ENCODE measurements at places on chromosomes 2 and 18.

DNA sequence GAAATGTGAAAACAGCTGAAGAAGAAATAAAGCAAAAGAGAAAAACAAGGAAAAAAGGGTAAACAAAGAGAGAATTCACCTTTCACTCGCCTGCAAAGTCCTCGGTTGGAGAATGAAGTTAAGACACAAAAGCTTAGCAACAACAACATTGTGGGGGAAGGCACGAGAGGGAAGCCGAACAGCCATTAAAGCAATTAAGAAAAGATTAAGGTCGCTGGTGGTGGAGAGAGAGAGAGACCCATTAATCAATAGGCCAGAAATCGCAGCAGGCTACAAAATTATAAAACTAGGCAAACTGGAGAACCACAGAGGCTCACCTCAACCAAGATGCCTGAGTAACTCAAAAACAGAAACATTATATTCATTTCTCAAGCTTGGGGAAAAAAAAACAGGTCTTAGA is 120.0 kb upstream of the SIX3 start:
- DNase-seq, result no peak

GRCh38 chr2:198368089-198368488 is 563.7 kb downstream of the PLCL1 start:
- DNase-seq, result no peak

DNA sequence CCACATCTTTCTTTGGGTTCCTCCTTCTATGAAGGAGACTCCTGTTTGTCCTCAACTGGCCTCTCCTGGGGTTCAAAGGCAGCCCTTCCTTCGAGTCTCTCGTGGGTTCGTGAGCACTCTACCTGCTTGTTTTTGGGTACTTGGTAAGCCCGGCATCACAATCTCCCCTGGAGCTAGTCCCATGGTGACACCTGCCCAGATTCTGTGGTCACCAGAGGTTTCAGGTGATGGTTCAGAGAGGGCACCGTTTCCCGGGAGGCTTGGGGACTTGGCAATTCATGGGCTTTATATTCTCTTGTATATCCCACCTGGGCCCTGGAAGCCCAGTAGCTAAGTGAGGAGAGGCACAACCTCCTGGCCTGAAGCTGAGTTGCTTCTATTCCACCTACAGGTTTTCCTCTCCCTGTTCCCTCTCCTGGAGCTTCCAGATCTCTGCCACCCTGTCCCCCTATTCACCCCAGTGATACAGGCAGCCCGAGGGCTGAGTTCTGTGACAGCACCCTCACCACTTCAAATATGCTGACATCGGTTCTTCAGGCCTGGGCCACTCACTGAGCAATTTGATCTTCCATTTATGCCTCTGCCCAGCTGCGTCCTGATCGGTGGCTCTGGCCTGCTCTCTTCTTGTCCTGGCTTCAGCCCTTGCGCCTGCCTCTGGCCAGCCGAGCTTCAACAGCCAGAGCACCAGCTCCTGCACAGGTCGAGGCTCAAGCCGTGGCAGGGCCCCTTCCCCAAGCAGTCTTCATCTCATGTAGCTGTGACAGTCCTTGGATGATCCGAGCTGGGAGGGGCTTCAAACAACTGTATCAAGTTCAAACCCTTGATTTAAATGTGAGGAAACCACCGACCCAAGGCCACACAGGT is 91.5 kb downstream of the MSH2 start:
- no peak for DNase-seq

GRCh38 chr2:381941-382727 is 94.2 kb upstream of the ALKAL2 start:
- DNase-seq, result no peak

- DNase-seq, result no peak
These were observed 68.2 kb downstream of the LRP2 start for GRCh38 chr2:169294001-169294675.

DNA sequence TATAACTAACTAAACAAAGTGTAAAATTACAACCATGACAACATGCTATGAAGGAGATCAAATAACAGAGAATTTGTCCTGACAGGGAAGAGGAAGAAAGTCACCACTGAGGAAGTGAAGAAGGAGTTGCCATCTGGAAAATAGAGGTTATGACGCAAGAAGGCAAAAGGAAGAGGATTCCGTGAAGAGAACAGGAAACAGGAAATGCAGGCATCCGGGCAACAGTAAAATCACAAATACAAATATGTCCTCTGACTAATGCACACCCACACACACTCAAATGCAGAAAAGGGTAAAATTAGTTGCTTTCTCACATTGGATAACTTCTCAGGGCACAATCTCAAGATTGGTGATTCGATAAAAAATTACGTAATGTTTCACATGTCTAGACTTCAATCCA is 278.4 kb downstream of the TMX3 start:
- DNase-seq, result no peak

- peak; percentile 10 for DNase-seq
These were observed 91.7 kb upstream of the MBOAT2 start for GRCh38 chr2:9095226-9095625.

- DNase-seq, result no peak
These were observed 167.6 kb downstream of the LNPK start for GRCh38 chr2:175834477-175834876.

DNA sequence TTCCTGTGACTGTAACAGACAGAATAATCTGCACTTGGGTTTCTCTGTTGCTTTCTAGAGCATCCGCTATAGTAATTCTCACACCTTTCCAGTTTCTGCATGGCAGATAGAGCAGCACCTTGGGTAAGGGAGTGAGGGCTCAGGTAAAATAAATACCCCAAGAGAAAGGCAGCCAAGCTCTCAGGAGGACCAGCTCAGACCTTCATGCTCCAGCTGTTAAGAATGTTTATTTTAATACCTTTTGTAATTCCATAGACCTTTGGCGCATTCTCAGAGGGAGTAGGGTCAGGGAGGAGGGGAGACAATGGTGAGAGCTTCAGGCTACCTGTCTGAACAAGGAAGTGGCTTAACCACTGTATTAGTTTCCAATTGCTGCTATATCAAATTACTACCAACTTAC is 16.2 kb upstream of the TMEM178A start:
- no peak for DNase-seq

GRCh38 chr2:43003702-43004101 is 211.3 kb upstream of the HAAO start:
- no peak for DNase-seq

- no peak for DNase-seq
These were observed 320.0 kb downstream of the NCKAP5 start for GRCh38 chr2:133248264-133248663.

- DNase-seq, result peak; percentile 50
These were observed 65.0 kb downstream of the UGGT1 start for GRCh38 chr2:128155970-128156369.

- no peak for DNase-seq
These were observed 338.1 kb upstream of the NCKAP5 start for GRCh38 chr2:133906396-133906795.

GRCh38 chr18:50720325-50720674 is 99.5 kb downstream of the MRO start:
- no peak for DNase-seq

DNA sequence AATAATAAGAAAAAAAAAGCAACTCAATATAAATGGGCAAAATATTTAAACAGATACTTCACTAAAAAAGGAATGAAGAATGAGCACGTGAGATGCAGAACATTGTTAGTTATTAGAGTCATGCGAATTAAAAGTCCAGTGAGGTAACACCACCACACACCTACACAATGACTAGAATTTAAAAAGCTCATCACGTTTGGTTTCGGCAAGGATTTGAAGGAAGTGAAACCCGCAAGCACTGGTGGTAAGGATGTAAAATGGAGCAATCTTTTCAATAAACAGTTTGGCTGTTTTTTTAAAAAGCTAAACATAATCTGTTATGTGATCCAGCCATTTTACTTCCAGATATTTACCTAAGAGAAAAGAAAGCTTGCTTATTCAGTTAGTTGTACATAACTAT is 1181.6 kb upstream of the CELF4 start:
- no peak for DNase-seq

DNA sequence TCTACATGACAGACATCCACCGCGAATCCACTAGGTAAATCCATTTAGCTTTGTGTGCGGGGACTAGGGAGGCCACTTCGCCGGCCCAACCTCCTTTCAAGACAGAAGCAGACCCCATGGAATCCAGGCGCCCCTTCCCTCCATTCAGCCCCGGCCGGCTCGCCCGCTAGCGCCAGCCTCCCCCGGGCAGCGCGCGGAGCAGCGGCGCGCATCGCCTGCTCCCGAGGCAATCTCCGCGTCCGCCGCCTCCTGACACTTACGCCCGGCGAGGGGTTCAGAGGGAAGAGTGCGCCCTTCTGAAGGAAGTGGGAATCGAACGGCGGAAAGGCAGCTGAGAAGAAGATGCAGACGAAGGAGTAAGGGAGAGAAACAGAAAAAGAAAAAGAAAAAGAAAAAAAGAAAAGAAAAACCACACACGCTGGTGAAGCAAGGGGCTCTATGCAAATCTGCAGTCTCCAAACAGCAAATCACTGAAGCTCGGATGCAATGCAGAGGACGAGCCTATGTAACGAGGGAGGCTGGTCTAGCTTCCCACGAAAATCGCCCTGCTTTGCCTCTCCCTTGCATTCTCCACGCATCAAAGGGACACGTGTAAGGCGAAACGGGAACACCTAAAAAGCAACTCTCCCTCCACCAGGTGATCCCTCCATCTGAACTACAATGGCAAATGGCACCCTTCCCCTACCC is 684.4 kb downstream of the NRXN1 start:
- no peak for DNase-seq

DNA sequence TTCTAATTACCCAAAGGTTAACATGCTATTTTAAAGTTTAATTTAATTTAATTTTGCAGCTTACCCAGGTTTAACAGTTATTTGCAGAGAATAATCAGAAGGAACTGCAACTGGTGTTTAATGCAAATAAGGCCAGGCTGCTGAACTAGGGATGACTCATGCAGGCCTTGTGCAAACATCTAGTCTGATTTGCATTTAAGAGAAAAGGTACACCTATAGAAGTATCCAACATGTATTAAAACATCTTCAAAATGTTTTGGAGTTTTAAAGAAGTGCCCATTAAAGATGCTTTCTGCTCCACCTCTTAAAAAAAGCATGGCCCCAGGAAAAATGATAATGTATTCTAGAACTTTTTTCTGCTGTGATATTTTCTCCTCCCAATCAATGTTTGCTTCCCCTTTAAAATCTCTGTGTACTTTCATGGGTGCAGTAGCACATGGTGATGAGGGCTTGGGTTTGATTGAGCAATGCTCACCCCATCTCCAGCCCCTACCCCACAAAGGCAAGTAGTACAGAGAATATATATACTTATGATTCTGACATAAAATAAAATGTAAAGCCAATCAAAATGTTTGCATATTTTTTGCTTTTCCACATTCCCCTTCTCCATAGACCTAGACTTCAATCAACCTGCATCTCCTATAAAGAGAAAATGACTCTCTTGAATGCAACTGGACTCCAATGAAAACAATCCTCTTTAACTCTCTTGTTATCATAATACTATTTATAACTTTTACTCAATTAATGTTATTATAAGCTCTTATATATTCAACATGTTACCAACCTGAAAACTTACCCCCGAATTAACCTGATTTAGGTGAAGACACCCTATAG is 54.1 kb downstream of the ATP8B1 start:
- peak; percentile 38 for DNase-seq

DNA sequence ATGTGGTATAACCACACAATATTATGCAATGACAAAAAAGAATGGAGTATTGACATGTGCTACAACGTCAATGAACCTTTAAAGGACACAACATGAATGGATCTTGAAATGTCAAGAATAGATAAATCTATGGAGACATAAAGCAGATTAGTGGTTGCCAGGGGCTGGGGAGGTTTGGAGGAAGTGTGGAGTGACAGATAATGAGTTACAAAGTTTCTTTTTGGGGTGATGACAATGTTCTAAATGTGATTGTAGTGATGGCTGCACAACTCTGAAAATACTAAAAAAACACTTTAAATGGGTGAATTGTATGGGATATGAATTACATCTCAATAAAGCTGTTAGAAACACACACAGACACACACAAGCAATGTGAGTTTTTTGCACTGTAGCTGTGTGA is 37.4 kb upstream of the C1D start:
- no peak for DNase-seq

DNA sequence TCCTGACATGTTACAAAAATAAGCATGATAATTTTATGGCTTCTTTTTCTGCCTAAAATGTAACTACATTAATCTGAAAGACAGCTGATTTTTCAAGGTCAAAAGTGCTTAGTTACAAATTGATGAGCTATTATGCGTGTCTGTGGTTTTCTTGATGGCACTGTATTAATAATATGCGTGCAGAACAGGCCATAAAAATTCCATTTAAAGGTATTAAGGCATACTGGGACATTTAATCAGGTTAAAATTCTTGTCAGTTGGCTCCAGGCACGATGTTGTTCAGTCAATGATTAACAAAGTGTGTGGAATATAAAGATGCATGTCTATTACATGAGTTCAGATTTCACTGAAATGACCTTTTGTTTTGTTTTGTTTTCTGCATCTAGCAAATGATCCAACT is 420.1 kb upstream of the ZNF804A start:
- DNase-seq, result no peak

- no peak for DNase-seq
These were observed 171.0 kb downstream of the SLC4A3 start for GRCh38 chr2:219798430-219798829.

DNA sequence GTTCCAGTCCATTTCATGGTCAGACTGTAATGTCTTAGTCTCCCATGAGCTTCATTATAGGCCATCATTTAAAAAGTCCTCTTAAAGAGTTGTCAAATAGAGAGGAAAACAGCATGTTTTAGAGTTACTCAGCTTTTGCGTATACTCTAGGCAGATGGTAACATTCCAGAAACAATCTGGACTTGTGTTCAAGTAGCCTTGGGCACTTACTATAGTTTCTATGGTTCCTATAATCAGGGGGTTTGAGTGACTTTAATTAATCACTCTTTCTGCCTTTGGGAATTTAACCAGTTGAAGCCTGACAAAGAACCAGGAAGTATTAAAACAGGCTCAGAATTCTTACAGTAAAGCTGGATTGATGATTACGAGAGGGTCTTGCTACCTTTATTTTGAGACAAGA is 42.1 kb upstream of the SCN7A start:
- DNase-seq, result no peak

- no peak for DNase-seq
These were observed 67.5 kb upstream of the FN1 start for GRCh38 chr2:215503381-215503780.

DNA sequence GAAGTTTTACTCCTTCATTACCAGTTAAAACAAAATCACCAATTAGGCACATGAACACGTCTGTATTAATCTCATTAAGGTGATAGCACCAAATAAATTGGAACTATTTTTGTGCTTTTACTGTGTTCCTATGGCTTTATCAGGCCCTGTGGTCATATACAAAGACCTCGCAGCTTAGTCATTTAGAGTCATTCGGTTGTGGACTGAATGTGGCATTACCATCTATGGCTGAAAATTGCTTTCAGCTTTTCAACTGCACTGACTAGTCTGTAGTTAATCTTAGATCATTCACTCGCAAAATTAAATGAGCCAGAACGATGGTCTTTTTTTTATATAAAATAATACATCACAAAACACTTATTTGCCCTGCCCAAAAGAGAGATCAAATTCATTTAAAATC is 601.7 kb downstream of the NR4A2 start:
- no peak for DNase-seq

DNA sequence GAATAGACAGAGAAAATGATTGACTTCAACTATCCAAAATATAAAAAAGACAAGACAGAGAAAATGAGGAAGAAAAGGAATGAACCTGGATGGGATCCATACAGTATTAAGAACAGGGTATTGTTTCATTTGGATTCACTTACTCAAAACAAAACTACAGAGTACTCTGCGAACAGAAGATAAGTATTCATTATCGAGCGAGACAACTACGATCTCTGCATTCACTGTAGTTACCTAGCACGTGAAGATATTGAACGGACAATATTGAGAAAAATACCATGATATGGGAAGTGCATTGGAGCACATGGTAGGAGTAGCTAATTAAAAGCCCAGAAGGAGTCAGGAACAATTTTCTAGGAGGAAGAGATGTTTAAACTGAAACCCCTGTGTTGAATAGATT is 1.0 kb upstream of the ORC2 start:
- no peak for DNase-seq

Measured in GM13977 (cell line).